HCT116 (cell line): ENCODE measurements at places on chromosomes 2 and 18.

- DNase-seq, result no peak
Observed at GRCh38 chr2:216974321-216975302, 114.7 kb upstream of the TNP1 start.

DNA sequence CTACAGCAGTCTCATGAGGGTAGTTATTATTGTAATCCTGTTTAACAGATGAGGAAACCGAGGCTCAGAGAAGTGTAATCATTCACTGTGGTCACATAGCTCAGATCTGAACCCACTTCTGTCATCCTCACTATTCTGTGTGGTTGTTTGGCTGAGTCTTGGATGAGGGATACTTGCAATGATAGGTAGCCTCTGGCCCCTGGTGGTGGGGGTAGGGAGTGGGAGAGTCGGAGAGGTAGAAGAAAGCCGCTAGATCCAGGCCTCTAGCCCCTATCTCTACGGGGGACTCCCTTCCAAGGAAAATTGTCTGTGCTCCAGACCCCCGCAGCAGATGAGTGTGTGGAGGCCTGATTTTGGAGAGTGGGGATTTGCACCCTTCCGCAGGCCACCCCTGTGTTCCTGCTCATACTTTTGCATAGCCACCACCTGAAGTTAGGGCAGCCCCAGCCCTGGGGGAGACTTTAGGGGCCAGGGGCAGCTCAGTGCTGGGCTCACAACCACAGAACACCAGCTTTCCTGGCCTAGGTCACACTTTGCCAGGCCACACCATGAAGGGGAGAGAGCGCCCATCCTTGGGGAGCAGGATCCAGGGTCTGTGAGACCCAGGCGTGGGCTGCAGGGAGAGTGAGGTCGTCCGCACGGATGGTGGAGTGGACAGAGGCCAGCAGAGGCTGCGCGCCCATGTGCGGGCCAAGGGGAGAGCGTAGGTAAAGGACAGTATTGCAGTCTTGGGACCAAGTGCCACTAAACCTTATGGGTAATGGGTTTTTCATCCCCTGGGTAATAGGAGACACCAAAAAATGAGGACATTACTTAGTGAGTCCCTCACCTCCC lies 148.2 kb downstream of the GLI2 start:
- no peak for DNase-seq

DNA sequence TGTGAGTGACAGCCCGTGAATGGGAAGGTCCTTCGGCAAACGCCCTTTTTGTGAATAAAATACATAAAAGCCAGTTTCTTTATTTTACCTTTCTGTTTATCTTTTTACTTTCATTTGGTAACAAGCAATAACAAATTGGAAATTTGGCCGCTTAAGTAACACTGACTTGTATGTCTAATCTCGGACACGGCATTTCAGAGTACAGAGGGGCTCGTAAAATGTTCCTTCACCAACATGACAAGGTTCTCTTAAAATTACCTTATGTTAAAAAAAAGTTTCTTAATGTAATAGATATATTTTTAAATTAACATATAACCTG lies 558 bp upstream of the NEMP2 start:
- no peak for DNase-seq

DNA sequence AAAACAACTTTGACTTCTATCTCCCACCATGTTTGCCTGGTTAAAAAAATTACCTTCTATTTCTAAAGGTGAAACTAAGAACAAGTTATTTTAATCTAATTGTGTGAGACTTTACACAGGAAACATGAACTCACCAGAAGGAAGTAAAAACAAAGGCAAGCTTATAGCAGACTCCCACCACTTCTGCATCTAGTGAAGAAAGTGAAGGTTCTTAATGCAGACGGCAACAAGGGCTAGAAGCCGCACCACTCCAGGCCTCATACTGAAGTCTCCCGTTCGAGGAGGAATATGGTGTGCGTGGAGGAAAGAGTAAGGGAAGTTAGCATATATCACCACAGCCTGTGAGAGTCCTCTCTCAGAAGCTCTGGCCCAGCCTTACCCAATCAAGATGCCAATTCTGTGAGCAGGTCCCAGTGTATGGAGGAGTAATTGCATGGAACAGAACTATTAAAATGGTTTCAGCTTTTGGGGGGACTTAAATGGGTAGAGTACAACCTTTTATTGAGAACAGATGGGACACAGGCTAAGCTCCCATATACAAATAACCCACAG lies 958.7 kb downstream of the BCL11A start:
- no peak for DNase-seq

- no peak for DNase-seq
Observed at GRCh38 chr2:4898706-4899105, 793.5 kb upstream of the SOX11 start.

- DNase-seq, result no peak
Observed at GRCh38 chr2:165149439-165149838, 54.4 kb downstream of the SCN3A start.

DNA sequence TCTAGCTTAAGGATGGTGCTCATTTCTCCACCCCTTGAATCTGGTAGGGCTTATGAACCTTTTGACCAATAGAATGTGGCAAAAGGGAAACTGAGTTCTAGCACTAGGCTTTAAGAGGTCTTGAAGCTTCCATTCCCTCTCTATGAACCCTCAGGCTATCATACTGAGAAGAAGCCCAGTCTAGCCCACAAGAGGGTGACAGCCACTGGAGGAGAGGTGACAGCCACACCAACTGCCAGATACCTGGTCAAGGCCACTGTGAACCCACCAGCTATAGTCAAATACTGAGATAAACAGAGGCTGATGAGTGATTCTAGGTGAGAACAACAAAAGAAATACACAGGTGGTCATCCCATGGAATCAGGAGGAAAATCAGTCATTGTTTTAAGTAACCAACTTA lies 37.6 kb downstream of the NCKAP5 start:
- DNase-seq, result no peak

GRCh38 chr2:136139631-136140030 lies 21.7 kb upstream of the CXCR4 start:
- DNase-seq, result no peak

- no peak for DNase-seq
Observed at GRCh38 chr2:165952741-165953211, 800 bp downstream of the TTC21B start.

GRCh38 chr18:58882044-58882443 lies 17.4 kb downstream of the ZNF532 start:
- no peak for DNase-seq

DNA sequence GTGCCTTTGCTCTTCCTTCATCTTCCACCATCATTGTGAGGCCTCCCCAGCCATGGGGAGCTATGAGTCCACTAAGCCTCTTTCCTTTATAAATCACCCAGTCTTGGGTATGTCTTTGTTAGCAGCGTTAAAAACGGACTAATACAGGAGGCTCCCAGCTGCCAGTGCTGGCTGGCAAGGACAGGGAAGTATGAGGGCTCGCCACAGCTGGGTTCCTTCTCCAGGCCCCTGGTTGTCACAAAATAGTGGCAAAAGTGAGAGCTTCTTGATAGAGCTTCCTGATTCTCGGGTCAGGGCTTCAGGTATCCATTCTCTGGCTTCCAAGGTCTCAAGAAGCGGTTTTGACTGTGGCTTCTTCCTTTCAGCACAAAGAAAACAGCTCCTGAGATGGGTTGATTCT lies 85.0 kb downstream of the ZNF516 start:
- DNase-seq, result no peak

DNA sequence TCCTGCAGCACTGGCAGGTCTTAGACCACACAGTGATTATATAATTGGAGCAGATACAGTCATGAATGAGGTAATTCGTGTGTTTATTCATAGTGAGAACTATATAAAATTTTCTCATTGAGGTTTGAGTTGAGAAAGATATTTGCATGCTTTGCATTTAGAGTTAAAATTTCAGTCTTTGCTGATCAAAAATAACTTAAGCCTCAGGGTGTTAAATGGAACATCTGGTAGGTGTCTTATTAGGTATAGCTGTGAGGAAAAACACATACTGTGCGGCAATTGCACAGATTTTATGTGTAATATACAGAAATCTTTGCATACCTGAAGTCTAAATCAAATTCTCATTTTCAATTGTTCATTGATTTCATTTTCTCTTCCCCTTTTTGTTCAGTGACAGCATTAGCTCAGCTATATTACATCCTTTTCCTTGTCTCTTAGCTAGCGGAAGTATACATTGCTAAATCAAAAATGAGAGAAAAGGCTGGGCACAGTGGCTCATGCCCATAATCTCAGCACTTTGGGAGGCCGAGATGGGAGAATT lies 21.2 kb downstream of the GORASP2 start:
- DNase-seq, result no peak

DNA sequence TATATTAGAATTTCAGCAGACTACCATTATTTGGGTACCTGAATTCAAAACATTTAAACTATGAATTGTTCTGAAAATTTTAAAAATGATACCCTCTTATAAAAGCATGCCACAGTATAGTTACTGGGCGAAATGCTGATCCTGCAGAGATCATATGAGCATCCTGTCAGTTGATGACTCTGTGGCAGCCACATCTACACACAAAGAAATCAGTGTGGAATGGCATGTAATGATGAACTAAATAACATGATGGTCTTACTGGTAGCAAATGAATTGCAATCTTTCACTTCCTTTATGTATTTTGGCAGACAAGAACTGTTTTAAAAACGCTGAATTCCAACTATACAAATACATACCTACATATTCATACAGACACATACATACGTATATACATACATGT lies 38.3 kb downstream of the MRPS9 start:
- no peak for DNase-seq

DNA sequence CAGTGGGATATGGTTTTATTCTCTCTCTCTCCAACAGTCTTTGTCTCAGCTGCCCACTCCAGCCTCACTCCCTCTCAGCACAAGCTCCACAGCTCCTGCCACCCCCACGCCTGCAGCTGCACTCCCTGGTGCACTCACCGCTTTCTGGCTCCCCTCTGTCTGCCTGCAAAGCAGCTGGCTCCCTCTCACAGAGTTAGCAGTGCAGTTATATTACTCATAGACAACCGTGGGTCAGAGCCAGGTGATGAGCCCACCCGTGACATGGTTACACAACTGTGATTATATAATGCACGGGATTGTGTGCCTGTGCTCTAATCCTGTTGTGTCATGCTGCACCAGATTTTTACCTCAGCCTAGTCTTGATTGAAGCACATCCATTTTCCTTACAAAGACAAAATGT lies 276.9 kb upstream of the CHAC2 start:
- no peak for DNase-seq

DNA sequence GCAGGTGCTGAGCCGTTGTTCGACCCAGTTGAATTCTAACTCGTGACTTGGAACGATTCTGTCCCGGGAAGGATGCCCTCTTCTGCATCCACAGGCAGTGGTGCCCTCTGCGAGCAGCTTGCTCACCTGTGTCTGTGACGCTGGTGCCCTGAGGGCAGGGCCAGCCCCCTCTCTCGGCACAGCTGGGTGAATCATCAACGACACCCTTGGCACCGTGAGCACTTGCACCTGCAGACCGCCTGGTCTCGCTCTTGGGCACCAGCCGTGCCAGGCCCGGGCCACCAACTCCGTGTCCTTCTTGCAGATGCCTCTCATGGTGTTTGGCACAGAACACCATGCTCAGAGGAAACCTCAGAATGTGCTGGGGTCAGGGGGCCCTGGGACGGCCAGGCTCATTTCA lies 75.0 kb downstream of the SLC66A2 start:
- no peak for DNase-seq

DNA sequence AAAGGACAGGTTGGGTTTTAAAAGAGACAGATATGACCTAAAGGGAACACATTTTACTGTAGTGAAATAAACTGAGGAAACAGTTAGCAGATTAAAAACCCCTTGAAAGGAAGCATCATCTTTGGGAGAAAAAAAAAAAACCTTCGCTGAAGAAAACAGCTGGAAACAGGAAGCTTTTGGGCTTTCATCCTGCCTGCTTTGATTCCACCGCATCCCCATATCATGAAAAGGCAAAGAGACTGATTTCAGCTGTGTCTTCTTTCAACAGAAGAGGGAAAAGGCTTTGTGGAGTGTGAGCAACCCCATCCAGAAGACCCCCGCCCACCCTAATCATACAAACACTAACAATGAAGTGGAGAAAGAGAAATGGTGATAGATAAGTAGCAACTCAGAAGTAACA lies 86.4 kb downstream of the TCF4 start:
- no peak for DNase-seq

DNA sequence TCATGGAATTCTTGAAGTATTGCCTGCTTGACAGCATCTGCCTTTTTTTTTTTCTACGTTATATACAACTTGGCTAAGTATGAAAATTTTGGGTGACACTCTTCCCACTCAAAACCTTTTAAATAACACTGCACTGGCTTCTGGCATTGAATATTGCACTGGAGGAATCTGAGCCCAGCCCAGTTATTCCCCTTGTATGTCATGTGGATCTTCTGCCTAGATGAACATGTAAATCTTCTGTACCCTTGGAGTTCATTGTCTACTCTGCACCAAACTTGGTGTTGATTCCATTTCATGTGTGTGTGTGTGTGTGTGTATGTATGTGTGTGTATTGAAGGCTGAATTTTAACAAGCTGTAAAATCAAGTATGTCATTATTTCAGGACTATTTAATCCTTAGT lies 59.4 kb downstream of the NAPG start:
- DNase-seq, result no peak

DNA sequence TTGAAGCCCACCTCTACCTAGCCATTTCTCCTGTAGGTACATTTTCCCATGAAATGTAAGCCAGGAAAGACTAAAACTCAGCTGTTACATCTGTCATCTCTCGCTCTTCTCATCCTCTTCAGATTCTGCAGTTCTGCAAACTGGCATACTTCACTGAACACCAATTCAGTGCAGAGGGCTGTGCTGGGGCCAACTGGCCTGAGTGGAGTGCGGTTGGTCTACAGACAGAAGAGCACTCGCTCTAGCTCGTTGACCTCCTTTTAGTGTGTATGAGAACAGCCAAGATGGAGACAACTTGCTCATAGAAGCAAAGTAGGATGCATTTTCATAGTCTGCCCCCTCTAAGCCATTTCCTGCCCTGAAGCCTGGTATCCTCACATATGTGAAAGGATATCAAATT lies 862.6 kb downstream of the BCL11A start:
- DNase-seq, result no peak

GRCh38 chr2:131016826-131017741 lies 76.2 kb downstream of the FAM168B start:
- no peak for DNase-seq
